ENCODE measurements at places on chromosomes 6 and 20.

GRCh38 chr6:47381036-47381435 is 71.3 kb upstream of the TNFRSF21 start:
- no peak for DNase-seq

- no peak for DNase-seq
Measured at GRCh38 chr6:135096403-135097130, 41.9 kb upstream of the HBS1L start.

- peak; percentile 9 for DNase-seq
Measured at GRCh38 chr6:10759884-10760329, 12.3 kb downstream of the TMEM14B start.

DNA sequence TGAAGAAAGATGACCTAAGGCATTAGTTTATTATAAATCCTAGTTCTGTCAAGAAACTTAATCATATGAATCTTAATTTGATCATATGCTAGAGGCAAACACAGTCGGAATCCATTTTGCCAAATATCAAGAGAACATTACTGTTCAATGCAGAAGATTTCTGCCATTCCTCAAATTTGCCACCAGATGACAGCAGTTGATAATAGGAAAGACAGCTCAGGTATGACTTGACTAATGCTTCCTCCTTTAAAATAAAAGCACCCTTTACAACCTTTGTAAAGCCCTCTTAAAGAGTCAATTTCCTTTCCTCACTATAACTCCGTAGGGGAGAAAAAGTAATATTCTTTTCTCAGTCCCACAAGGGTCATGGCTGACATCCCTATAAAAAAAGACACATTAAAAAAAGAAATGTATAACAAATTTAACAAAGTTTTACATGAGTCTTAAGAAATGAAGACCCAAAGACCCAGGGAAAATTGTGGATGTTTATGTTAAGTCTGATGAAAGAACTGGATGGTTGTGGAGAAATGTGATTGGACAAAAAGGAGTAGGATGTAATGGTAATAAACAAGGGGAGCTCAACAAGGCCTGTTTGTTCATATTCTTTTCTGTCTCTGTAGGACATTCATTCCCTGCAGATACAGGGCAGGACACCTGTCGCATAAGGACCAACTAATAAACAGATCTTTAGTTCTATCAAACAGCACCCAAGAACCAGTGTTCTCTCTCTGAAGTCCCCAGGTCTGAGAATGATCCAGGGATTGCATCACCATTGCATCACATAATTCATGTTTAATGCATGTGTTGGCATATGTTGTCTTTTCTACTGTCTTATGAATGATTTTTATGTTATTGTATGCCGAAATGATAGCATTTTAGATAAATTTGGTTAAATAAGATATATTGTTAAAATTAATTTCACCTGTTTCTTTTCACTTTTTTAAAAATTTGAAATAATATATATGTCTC is 23.0 kb upstream of the IL17A start:
- peak; percentile 20 for DNase-seq

GRCh38 chr6:45741437-45742171 is 274.1 kb downstream of the CLIC5 start:
- peak; percentile 29 for DNase-seq

DNA sequence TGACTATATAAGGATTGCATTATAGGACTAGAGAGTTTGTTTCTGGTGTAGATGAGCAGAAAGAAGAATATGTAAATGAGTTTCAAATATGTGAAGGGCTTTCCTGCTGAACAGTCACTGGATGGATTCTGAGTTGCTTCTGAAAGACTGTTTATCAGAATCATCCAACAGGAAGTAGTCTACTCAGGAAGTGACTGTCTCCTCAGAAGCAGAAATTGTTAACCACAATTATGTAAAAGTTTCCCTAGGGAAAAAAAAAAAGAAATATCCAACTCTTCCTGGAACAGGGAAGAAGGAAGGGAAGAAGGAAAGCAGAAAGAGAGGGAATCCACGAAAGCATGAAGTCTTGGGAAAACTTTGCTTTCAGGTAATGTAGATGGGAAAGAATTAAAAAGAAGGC is 138.9 kb downstream of the TENT5A start:
- DNase-seq, result no peak

DNA sequence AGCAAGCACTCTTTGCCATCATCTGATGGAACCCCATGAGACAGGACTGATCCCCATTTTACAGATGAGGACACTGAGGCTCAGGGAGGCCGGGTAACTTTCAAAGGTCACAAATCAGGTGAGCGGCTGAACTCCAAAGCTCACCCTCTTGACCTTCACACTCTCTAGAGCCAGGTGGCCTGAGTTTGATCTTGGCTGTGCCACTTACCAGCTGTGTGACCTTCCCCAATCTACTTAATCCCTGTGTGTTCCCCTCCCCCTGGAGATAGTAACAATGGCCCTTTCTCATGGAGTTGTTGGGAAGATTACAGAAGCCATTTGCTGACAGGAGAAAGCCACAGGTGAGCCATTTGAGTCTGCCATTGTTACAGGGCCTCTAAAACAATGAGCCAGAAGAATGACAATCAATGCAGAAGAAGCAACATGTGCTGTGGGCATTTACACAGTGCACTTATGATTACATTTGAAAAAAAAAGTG is 34.5 kb downstream of the BMP7 start:
- no peak for DNase-seq

DNA sequence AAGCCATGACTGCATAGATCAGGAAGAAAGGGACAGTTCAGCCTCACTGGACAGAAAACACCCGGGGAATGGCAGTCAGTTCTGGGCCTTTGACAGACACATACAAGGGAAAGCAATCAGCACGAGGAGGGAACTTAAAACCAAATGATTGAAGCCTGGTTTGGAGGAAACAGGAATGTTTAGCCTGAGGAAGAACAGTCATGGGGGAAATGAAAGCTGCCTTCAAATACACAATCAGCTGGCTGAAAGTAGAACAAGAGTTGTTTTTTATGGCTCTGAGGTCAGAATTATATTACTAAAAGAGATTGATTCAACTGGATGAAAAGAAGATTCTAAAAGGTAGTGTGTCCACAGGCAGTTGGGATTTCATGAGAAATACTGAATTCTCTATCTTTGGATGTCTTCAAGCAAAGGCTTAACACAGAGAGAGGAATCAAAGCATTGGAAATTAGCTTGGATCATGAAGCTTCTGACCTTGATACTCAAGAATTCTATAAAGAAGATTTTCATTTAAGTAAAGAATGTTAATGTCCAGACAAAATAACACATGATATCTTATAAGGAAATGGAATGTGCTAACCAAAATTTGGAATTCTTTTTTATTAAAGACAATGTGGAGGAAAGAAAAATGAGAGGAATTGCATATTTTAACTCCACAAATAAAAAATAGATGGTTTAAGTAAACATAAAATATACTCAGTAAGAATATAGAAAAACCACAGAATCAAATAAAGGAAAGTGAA is 216.6 kb downstream of the IBTK start:
- DNase-seq, result no peak

DNA sequence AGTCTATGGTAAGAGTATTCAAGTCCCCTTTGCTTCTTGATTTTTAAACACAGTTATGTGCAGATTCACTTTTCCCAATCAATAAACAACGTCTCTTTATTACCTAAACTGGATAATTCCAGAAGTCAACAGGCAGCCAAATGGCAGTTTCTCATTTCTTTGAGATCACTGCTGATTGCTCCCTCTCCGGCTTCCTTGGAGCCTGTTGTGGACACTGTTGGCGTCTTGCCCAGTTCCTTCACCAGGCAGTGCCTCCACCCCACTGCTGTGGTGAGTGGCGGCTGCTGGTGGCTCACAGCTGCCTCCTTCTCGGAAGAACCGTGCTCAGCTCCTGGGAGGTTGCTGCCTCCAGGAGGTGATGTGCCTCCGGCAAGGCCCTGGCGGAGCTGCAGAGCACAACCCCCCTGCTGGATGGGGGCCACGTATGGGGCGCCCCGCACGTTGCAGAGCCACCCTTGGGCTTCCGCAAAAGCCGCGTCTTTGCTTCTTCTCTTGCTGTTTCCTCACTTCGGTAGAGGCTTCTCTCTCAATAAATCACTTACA is 105.1 kb upstream of the CNKSR3 start:
- DNase-seq, result peak; percentile 59

DNA sequence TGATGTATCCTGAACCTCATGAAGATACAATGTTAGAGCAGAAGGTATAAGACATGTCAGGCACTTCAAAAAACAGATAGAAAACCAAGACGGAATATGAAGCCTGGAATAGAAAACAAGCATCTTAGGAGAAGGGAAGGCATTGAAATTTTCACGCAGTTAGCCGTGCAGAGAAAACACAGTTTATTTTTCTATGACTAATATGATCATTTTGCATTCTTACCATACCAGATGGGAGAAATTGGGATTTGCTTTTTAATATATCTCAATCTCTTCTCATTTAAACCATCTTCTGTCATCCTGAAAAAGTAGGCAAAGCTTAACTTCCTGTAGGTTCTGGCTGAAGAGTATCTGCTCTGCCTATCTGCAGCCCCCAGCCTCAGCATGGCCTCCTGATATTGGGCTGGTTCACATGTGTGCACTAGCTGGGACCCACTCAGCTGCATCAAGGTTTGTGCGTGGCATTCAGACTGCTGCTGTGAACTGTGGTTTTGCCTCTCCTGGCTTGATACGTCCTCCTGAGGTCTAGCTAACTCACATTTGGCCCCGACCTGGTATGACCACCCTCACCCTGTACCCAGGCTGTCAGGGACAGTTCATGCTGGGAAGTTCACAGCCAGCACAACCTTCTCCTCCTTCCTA is 392.5 kb upstream of the SASH1 start:
- no peak for DNase-seq

DNA sequence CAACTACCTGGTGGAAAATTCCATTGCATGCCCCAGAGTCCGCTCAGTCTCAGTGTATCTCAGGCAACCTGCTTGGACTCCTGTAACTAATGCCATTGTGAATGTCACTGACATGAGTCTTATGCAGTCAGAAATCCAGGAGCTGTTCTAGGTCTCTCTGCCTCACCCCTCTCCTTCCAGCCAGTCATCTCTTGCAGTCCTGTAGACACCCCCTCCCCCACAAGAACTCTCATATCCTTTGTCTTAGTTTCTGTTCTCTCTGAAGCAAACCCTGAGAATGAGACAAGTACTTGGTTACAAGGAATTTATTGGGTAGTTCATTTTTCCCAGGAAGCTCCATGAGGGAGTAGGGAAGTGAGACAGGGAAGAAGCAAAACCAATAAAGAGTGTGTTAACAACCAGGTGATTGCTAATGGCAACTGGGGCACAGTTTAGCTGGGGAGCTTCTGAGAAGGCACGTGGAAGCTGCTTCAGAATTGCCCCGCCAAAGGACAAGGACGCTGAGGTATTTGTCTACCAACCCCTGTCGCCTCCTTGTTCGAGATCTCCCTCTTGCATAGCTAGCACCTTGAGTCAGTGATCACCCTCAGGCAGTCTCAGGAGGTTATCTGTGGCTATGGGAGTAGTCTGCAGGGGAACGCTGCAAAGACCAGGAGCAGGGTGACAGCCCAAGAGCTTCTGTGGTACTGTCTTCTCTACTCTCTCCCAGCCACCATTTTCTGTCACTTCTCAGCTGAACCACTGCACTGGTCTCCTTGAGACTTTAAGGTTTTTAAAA is 911.4 kb upstream of the FLRT3 start:
- no peak for DNase-seq

DNA sequence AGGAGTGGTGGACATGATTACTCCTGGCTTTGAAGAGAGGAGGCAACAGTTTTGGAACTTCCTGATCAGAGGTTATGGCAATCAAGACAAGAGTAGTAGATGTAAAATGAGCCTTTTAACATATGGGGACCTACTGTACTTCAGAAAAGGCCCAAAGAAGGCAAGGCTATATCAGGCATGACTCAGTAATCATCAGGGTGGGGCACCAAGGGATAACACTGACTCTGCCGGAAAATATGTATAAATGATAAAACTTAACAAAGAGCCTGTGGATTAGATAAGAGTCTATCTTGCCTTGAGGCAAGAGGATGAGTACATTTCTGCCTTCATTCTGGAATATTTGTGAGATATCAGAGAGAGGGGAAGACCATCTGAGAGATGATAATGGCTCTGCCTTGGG is 1389.9 kb upstream of the MAP3K7 start:
- no peak for DNase-seq

DNA sequence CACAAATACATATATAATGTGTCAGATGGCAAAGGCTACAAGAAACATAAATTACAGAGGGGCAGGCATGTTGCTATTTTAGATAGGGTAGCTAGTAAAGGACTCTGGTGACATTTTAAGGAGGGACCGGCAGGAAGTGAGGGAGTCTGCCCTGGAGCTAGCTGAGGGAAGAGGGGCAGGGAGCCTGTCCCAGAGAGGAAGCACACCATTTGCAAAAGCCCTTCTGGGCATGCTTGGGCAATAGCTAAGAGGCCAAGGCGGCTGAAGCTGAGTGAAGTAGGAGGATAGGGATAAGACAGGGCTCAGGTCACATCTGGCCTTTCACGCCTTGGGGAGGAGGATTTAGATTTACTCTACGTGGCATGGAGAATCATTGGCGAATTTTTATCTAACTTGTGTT is 96.2 kb downstream of the RTN4IP1 start:
- no peak for DNase-seq

DNA sequence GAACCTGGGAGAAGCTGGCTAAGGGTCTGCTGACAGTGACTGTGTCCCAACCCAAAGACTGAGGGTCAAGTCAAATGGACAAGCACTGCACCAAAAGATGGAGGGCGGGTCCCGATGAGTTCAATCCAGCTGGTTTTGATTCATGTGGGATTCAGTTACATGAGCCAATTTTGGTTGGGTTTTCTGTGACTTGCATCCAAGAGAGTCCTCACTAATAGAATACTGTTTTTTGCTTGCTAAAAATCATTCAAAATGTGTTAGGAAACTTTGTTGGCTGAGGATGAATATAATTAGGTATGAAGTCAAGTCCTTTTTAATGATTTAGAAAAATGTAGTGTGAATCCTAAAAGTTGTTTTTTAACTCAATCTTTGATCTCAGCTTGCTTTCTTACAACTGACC is 323.8 kb upstream of the NOX3 start:
- no peak for DNase-seq

DNA sequence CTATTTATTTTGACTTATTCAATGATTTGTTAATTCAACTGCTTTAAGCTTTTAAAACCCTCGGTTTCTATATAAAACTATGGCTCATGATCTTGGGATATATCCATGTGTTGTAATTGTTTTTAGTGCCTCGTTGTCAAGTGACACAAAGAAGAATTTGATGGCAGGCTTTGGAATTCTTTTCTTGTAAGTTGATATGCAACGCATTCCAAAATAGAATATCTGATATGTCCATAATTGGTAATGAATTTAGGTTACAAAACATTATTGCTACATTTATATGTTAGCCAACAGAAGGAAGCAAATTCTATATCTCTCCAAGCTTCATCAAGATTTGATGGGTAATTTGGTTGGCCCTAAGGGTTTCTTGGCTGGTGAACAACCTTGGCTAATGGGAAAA is 220.4 kb upstream of the RIMS1 start:
- DNase-seq, result no peak

Data from small intestine (tissue), 16 donors.